Fibroblast of skin of back (primary cell): ENCODE measurements at places on chromosomes 4 and X.

GRCh38 chr4:69684804-69685203 lies 31.8 kb upstream of the UGT2A1 start:
- DNase-seq: no peak

- no peak for DNase-seq
These were observed 73.2 kb downstream of the ENOX2 start for GRCh38 chrX:130829526-130830515.

- DNase-seq: peak; percentile 73
These were observed 16.0 kb downstream of the UBA6 start for GRCh38 chr4:67684839-67685531.

DNA sequence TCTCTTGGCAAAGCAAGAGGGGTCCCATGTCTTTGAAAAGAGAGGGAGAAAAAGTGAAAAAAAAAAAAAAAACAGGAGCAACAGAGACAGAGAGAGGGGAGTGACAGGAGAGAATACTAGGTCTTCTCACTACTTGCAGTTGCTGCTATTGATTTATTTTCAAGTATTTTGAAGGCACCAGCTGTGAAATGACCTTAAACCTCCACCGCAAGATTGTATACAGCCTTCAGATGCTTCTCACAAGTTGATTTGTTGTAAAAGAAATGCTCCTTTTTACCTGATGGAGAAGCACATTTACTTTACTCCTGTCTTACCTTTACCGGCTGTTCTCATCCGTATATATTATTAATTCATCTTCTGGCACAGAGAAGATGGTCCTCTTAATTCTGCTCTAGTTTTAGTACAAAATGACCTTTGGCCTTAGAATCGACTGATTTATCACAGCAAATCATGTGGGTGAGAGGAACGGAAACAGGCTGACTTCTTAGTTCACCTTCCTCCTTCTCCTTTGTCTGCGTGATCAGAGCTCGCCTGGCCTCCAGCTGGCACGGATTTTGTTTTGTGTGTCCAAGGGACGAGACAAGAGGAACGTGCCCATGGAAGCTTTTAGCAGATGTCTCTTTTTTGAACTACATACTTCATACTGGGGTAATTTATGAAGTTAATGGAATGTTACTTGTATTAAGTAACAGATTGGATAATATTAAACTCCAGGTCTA lies 82.4 kb upstream of the PACRGL start:
- no peak for DNase-seq

DNA sequence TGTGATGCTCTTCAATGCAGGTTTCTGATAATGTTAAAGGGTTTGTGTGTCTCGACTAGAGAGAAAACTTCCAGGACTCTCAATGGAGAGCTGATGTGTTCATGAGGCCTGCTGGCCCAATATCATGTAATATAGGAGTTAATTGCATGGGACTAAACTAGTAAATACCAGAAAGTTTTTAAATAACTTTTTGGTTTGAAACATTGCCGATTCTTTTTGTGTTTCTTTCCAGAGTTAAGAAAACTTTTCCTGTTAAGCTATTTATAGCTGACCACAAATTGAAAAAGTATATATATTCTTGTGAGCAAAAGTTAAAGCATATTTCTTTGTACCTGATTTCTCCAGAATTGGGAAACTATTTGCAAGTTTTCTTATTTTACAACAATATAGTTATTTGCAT lies 49.7 kb downstream of the FAM9B start:
- DNase-seq: peak; percentile 3

- DNase-seq: no peak
These were observed 38.7 kb downstream of the ADD1 start for GRCh38 chr4:2882341-2882740.

GRCh38 chr4:78310007-78310739 lies 241.4 kb upstream of the ANXA3 start:
- no peak for DNase-seq

- DNase-seq: no peak
These were observed 97.8 kb downstream of the WFS1 start for GRCh38 chr4:6367371-6367851.

- DNase-seq: no peak
These were observed 7.5 kb downstream of the CPE start for GRCh38 chr4:165386328-165386727.

GRCh38 chr4:149311076-149311475 lies 504.6 kb downstream of the IQCM start:
- DNase-seq: no peak

GRCh38 chrX:133587071-133587470 lies 171.8 kb upstream of the GPC4 start:
- no peak for DNase-seq

DNA sequence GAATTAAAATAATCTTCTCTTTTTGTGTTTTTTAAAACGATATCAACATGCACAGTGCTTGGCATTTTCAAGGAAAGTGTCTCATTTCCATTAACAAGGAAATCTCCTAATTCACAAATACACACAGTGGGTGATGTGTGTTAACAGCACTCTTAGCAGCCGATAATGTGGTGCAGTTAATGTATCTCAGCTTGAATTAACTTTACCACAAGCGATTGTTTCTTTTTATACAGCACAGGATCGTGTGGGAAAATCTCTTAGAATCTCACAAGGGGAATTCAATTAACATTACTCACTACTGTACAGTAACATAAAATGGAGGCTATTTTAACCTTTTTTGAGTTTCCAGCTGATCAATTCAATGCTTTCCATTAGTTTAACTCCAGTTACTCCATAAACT lies 1841.9 kb downstream of the STIM2 start:
- peak; percentile 53 for DNase-seq

DNA sequence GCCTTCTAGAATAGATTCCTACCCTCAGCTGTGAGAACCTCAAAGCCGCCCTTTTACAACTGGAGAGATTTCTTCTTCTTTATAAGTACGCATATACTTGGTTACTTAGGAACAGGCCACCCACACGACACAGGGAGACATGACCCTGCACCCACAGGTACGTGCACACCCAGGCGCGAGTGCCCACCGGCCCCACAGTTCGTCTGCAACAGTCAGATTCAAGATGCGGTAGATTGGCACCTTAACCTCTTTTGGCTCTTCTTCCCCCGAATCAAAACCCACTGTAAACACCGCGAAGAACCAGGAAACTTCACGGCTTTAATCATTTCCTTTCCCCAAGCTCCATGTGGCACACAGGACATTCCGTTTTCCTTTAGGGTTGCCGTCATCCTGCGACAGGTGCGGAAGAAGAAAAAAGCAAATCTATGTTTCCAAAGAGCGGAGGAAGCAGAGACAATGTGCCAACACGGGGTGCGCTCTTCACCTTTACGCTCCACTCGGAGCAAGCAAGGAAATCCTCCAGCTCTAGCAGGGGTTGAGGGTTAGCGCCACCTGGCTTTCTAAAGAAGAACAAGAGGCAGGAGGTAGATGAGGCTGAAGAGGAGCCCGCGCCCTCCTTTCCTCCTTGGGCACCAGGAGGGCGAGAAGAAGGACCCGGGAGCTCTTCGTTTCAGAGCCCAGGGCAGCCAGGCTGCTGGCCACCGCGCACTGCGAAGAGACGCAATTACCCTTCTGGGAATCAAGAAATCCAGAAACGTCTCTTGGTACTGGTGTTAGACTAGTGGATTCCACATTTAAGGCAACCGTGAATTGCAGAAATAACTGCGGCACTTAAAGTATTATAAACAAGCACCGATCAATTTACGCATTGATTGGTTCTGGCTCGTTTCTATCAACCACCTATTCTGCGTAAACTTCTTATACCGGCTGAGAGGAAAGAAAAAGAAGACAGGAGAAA lies 35.7 kb downstream of the HAND2 start:
- DNase-seq: peak; percentile 67

GRCh38 chrX:137194164-137194563 lies 160.4 kb upstream of the GPR101 start:
- DNase-seq: peak; percentile 24

DNA sequence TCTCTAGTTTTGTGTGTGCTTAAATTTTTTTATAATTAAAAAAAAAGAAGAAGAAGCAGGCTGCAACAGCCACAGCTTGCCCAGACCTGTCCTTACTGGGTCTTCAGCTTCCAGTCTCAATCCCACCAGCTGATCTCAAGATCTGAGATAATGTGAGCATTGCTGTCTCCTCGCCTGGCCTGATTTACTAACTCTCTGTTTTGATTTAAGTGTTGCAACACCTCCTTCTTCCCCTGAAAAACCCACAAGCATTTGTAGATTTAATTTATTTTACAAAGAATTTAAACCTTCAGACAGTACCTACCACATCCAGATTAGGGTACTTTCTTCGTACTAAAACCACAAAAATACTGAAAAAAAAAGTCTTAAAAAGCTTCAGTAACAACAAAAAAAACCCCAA lies 38.0 kb downstream of the FAM241A start:
- DNase-seq: no peak

DNA sequence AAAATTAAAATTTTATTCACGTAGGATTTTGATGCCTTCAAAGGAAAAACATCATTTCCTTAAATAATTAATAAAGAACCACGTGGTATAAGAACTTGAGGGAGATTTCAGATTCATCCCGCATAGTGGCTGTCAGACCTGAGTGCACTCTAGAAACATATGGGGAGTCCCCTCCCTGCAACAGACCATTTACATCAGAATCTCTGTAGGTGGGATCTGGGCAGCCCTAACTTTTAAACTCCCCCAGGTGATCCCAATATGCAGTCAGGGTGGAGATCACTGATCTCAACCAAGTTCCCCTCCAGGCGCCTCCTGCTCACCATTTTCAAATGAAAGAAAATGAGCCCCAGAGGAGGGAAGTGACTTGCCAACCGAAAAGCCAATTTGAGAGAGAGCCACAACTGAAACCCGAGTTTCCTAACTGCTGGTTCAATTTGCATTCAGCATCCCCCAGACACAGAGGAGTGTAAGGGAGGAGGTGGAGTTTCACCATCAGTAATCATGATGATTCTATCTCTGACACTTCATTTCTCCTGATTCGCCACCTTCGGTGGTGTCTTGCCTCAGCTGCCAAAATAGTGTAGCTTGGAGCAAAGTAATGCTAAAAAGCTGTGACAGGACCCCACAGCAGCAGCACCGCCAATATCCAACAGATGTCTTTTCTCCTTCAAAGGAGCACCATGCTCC lies 11.4 kb downstream of the RNF150 start:
- no peak for DNase-seq

DNA sequence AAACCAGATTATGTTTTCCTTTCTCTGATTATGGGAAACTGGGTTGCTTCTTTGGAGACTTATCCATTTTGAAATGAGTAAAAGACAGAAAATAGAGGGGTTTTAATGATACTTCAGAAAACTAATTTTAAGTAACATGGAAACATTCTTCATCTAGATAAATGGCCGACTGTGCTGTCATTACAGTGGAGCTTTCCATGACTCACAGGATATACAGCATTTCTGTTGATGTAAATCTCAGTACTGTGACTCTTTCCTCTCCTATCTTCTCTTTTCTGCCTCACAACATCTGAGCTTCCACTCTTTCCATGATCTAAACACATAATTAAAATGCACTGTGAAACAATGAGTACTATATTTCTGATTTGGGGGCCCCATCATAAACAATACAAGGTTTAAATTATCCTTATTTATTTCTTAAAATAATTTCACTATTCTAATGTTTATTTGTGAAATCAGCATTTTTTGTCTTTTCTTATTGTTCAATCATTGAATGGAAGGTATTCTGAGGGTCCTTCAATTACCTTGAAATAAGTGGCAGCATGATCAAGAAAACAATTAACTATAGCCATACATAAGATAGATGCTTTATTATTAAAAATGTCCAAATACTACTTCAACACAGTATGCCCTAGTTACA lies 19.3 kb downstream of the SEC24D start:
- DNase-seq: peak; percentile 75

DNA sequence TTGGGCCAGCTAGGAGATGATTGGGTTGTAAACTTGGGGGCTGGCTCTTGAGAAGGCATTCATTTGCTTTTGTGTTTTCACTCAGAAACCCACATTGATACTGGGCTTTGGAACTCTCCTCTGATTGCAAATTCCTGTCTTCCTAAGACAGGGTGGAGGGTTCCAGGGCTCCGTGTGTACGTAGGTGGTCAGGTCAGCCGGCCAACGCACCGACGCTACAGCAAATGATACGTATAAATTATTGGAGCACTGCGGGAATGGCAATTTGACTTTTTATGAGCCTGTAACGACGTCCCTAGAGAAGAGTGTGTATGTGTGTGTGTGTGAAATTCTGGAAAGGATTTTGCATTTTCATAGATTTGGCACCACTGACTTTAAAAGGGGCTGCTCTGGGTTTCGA lies 236.9 kb downstream of the SHOX start:
- DNase-seq: no peak

GRCh38 chr4:35516102-35516501 lies 728.2 kb downstream of the ARAP2 start:
- DNase-seq: no peak

DNA sequence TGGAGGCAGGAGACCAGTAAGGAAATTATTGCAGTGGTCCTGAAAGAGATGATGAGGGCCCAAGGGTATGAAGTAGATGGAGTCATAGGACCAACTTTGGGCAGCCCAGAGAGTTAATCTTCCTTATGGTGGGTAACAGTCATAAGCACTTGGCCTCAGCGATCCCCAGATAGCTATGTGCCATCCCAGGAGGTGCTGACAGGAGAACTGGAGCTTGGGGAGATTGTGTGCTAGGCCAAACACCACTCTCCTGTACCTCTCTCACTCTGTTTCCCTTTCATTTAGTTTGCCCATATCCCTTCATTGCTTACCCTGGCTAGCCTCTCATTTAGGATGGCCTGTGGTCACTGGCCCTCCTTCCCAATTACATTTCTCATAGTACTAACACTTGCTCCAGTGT lies 60.0 kb downstream of the TMEM164 start:
- DNase-seq: no peak

DNA sequence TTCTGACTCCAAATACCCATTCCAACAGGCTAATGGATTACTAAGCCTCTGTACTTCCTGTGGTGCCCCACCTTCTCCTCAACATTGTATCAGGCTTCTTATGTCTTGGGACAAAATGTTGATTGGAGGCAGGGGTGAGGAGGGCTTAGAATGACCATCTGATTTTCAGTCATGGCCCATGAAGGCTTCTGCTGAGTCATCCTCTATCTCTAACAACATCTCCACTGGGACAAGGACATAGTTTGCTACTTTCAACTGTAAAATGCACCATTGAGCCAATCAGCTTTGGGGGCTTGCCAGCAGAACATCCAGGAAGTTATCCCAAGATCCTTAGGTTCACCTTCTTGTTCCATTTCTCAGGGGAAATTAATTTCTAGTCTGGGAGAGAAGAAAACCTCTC lies 29.5 kb downstream of the MAGEB17 start:
- peak; percentile 27 for DNase-seq

- peak; percentile 75 for DNase-seq
These were observed 1.6 kb downstream of the SLC49A3 start for GRCh38 chr4:687048-687970.
